ENCODE measurements at places on chromosomes 13 and 19.

GRCh38 chr13:106490569-106491321 lies 44.7 kb downstream of the EFNB2 start:
- no peak for DNase-seq

DNA sequence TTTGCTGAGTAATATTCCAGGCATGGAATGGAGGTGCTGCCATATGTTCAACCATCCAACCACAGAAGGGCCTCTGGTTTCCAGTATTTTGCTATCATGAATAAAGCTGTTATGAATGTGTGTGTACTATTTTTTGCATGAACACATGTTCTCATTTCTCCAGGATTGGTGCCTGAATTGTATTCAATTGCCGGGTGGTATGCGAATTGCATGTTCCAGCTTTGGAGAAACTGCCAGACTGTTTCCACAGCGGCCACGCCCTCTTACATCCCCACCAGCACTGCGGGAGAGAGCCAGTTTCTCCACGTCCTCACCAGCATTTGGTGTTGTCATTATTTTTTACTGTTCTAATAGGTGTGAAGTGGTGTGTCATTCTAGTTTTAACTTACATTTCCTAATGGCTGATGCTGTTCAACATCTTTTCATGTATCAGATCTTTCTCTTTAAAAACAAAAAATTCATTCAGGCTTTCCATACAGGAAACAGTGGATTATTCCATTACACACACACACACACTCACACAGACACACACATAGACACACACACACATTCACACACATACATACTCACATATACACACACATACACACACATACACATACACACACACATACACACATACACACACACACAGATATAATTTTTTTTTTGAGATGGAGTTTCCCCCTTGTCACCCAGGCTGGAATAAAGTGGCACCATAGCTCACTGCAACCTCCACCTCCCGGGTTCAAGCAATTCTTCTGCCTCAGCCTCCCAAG lies 154.1 kb downstream of the PTPRS start:
- DNase-seq = no peak

- DNase-seq = no peak
Measured at GRCh38 chr13:48962281-48962680, 13.4 kb upstream of the FNDC3A start.

- no peak for DNase-seq
Measured at GRCh38 chr13:42068886-42069285, 20.4 kb downstream of the DGKH start.

GRCh38 chr19:50723069-50723468 lies at the start of gene CLEC11A:
Gene CLEC11A, plus strand, starts transcription at chr19:50723364. Its CDS starts 162 bp downstream, at chr19:50723526.
- DNase-seq = no peak

- no peak for DNase-seq
Measured at GRCh38 chr13:112693831-112694497, 4.1 kb downstream of the ATP11A start.

- no peak for DNase-seq
Measured at GRCh38 chr13:77416666-77417212, 89.8 kb upstream of the MYCBP2 start.

- no peak for DNase-seq
Measured at GRCh38 chr13:105894697-105895096, 640.8 kb downstream of the EFNB2 start.

GRCh38 chr13:40433577-40433976 lies 232.9 kb downstream of the FOXO1 start:
- no peak for DNase-seq

DNA sequence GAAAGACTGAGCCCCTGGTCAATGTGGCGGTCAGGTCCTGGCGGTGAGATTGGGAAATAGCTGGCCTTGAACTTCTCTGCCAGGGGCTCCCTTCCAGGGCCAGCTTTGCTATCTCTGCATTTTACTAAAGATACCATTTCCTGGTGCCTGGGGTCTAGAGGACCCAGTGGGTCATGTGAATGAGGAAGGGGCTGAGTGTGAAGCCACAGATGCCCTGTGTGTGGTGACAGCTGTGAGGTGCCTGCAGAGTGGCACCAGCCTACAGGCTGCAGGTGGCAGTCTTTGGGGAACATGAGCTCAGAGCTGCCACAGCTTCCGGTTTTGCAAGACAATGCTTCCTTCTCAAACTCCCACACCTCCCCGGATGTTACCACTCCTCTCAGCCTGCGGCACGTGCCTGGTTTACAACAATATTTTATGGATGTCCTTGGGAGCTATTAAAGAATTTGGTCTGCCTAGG lies 5.2 kb upstream of the MLNR start:
- no peak for DNase-seq

- DNase-seq = no peak
Measured at GRCh38 chr13:47499358-47500150, 501.5 kb downstream of the SUCLA2 start.

DNA sequence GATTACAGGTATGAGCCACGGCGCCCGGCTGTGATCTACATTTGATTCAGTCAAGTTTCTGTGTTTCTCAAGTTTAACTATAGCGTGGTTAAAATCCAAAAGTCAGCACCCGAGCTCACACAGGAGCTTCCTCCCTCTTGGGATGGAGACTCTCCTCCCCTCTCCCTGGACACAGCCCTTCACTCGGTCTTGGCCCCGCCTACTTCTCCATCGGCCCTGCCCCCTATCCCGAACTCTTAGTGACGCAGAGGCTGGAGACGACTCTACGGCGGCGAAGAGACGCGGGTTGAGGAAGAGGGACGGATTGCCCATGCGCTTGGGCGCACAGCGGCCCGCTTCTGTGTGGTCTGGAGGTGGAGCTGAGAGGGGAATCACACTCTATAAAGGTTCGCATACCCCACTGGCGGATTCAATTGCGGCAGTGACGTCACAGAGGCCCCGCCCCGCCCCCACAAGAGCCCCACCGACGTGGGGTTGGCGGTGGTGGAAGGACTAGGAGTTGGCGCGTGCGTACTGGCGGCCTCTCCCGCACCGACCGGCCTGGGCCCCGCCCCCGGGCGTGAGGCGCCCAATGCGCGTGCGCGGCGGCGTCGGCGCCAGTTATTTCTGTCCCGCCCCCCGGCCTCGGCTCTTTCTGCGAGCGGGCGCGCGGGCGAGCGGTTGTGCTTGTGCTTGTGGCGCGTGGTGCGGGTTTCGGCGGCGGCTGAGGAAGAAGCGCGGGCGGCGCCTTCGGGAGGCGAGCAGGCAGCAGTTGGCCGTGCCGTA lies at the start of gene TRIM28:
TSS of gene TRIM28 (plus strand) at position 239 of the 765 bp plus-strand sequence. CDS start 694 bp downstream, outside the sequence.
- peak; percentile 100 for DNase-seq

DNA sequence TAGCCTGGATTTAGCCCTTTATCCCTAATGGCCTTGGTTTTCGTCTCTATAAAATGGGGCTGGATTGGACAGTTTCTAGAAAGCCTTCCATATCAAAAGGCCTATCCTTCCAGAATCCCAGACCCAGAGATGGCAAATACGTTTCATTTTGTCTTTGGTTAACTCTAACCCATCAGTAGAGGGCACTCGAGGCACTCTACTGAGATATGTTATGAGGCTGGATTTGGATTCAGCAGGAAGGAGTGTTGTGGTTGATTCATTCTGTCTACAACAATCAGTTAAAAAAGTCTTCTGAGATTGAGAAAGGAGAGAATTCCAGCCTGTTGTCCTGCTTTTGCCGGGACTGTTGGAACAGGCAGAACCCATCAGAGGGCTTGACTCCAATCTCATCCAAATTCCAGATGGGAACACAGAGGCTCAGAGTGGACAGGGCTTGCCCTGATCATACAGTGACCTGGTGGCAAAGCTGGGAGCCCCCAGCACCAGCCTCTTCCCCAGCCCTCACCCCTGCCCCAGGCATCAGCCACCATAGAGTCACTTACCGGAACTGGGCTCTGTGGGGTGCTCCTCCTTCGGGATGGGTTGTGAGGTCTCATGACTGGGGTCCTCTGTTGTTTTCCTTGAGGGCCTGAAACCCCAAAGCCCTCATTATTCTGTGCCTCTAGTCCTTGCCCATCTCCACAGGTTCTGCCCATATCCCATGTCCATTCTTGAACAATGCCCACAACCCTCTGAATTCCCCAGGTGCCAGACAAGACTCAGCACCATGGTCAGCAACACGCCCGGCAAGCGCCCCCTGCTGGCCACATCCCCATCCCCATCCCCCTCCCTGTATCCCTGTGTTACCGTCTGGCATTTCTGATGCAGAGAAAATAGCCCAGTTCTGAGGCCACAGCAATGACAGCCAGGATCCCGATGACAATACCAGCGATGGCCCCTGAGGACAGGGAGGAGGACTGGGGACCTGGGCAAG lies 12.3 kb upstream of the ZNF180 start:
- DNase-seq = no peak

DNA sequence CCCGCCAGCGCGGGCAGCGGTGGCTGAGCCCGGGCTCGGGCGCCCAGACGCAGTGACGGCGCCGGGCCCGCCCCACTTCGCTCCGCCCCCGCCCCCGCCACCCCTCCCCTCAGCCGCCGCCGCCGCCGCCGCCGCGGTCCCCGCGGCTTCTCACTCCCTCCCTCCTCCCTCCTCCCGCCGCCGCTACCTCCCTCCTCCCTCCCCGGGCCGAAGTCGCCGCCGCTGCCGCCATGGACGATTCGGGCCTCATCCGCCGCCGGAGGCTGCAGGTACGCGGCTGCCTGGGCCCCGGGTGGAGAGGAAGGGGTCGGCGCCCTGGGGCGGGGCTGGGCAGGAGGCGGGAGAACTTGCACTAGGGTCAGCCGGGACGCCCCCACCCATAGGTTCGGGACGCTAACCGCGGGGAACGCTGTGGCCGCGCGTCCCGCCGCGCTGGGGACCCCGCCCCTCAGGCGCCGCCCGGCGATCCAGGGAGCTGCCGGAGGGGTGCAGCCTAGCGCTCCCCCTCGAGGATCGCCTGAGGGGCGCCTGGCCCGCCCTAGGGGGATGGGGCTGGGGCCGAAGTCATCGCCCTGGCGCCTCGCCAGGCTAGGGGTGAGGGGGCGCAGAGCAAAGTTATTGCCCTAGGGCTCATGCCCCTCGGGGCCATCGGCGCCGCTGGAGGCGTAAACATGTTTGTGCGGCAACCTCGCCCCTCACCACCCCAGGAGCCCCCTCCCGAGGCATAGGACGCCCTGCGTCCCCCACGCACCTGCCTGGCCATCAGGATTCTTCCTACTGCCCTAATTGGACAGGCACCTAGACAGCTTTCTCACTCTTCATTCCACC lies 427 bp downstream of the RTBDN start:
- no peak for DNase-seq

- no peak for DNase-seq
Measured at GRCh38 chr13:98471934-98472333, 105.0 kb downstream of the STK24 start.

GRCh38 chr19:51691074-51691583 lies 2.0 kb upstream of the SPACA6 start:
- no peak for DNase-seq

DNA sequence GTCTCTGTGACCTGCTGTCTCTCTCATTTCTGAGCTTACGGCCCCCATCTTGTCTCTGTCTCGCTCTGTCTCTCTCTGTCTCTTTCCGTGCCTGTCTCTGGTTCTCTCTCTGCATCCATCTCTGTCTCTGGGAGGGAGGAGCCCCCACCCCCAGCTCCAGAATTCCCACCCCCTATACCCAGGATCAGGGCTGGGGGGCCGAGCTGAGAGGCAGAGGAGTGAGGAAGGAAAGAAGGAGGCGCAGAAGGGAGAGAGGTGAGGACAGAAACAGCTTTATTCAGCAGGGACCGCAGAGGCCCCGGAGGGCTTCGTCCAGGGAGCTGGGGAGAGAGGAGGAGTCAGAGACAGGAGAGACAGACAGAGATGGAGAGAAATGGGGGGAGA lies 14.0 kb downstream of the JOSD2 start:
- DNase-seq = no peak
